ENCODE measurements at places on chromosomes 6 and 20.
A peak's percentile ranks its signal among the peaks of the same experiment; 100 is the strongest.

GRCh38 chr6:100258752-100259151 is 206.0 kb downstream of the SIM1 start:
- no peak for DNase-seq

DNA sequence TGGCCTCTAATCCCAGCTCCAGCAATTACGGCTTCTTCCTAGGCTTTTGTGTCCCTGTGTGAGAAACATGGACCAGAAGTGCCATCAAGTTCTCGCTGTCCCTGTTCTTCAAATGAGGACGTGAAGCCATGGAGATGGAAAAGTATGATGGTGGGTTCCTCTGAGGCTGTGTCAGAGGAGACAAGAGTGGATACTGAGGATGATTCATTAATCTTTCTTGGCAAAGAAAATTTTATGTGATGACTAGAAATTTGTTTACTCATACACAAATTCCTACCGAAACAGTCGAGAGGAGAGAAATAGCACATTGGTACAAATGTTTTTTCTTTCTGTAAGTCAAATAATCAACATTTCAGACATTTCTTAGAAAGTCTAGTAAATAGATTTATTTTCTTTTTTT is 35.0 kb upstream of the PNRC1 start:
- no peak for DNase-seq

- DNase-seq, result peak; percentile 66
Measured at GRCh38 chr6:149335924-149336608, 18.6 kb downstream of the TAB2 start.

DNA sequence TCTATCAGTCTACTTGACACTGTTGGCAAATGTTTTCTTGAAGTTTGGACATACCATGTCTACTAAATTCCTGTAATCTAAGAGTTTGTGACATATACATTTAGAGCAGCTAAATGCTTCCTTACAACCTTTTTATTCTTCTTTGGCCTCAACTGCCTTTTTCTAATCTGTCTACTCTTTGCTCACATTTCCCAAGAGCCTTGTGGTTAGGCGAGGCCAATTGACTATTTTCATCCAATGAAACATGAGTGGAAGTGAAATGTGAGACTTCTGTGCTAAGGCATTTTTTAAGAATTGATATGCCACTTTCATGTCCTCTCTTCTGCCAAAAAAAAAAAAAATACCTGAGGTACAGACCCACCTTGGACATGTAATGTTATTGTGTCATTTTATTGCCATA is 158.2 kb upstream of the MCHR2 start:
- no peak for DNase-seq

- DNase-seq, result peak; percentile 55
Measured at GRCh38 chr6:28982476-28983266, 22.4 kb downstream of the ZNF311 start.

- DNase-seq, result peak; percentile 11
Measured at GRCh38 chr20:32828029-32828680, 8.4 kb downstream of the MAPRE1 start.

DNA sequence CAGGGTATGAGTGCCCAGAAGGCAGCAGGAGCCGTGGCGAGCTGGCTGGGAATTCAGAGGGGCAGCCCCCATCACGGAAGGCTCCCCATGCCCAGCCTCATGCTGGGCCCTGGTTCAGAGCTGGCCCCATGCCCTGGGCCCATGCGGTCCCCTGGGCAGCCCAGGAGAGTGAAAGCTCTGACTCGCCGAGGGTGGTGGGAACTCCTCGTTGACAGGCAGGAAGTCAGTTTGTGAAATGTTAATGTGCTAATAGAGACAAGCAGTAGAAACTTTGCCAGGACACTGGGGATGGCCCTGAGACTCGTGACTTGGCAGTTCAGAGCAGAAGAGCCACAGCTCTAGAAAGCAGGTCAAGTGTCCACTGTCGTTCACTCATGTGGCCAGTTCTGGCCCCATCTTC is 353.0 kb downstream of the TAF4 start:
- DNase-seq, result no peak

DNA sequence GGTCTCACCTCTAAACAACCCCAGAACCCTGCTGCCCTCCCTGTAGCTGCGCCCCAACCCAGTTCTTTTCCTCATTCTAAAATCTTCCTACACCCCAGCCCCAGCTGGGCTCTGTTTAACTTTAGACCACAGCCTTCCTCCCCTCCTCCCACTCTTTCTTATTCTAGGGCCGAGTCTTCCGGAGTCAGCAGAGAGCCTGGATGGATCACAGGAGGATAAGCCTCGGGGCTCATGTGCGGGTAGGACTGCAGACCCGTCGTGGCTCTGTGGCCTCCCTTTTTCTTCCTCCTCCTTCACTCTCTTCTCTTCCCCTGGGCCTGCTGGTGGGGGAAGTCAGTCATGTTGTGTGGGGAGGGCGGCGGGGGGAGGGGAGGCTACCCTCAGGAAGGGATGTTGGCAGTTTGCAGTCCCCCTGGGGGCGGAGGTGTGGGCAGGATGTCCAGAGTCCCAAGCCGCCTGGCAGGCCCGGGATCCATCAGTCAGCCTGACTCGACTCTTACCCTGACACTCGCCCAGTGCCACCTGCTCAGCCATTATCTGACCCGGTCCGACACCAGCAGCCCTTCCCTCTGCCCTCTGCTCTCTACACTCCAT is 8.1 kb downstream of the CAPN11 start:
- peak; percentile 15 for DNase-seq

GRCh38 chr6:145137425-145137824 is 597.9 kb downstream of the EPM2A start:
- no peak for DNase-seq

DNA sequence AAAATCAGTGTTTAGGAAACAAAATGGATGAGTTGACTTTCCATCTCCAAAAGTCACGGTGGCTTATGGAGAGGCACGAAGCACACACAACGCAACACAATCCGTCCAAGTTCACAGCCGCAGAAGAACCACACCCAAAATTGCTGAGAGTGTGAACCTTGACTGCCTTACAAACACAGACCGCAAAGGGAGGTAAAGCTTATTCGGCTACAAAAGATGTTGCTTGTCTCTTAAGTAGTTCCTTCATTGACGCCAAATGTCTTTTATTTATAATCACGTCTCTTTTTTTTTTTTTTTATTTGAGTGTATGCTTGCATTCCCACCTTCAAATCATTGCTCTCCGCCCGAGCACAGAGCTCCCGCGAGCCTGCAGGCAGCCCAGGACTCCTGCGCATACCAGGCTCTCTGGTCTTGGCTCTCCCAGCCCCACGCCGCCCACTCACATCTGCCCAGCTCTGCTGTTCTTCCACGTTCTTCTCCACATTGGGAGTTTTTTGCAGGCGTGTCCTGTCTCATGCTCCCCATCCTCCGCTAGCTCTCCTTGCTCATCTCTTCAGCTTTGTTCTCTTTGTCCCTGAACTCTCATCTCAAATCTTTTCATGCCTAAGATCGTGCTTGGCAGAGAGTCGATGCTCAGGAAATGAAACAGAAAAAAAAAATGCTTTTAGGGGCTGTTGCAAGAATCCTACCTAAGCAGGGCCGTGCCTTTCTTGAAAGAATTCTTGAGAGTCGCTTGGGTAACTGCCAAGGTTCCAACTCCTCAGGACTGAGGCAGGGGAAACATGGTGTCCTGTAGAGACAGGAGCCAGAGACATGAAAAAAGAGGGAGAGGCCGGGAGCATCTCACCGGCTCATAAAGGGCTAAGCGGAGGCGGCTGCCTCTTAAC is 25.8 kb downstream of the LY86 start:
- DNase-seq, result no peak

- DNase-seq, result no peak
Measured at GRCh38 chr6:27296106-27296783, 15.8 kb downstream of the POM121L2 start.

DNA sequence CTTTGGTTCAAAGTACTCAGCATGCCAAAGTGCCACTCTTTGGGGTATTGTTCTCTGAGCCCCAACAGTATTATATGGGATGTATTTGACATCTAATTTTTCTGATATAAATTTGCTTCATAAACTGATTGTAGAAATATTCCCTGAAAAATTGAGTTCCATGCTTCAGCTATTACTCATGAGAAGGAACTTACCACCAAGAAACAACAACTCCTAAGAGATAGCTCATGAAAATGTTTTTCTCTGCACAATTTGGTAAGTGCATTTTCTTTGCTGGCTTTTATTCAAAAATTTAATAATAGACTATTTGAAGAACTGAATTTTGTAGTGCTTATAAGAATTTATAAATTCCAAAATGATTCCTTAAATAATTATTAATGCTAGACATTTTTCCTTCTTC is 12.8 kb upstream of the TPD52L1 start:
- no peak for DNase-seq
